HEK293T (cell line): ENCODE measurements at places on chromosomes 6 and 20.

- no peak for DNase-seq
These were observed 223.8 kb downstream of the NRN1 start for GRCh38 chr6:5782783-5783547.

- DNase-seq: no peak
These were observed 51.2 kb upstream of the RANBP9 start for GRCh38 chr6:13762611-13763441.

DNA sequence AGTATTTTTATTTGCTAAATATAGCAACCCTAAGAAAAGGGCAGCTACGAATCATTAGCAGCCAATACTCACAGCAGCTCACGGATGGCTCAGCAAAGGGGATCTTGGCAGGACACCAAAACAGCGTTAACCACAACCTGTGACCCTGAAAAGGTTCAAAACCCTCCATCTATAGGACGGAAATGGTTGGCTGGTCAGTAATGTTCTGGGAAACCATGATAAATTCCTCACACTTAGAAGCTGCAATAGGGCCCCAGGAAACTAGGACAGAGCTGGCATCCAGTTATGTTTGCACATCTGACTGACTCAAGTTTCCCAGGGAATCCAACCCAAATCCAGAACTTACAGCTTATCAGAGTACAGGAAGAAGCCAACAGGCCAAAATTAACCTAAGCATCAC, 30.9 kb upstream of the PTPRT start:
- no peak for DNase-seq

DNA sequence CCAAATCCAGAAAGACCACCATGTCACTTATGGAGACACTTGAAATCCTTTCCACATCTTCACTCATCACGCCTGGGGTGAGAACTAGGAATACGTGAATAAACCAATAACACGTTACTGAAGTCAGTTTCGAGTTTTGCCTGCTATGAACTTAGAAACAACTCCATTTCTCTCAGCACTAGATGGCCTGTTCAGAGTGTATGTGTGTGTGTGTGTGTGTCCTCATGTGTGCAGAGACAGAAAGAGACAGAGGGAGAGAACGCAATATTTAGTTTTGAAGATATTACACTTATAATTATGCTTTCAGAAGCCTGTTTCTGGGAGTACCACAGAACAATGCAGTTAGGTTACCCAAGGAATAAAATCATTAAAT, 81.2 kb upstream of the CCN6 start:
- DNase-seq: no peak

GRCh38 chr20:55684578-55684977, 320.7 kb downstream of the CBLN4 start:
- DNase-seq: no peak

DNA sequence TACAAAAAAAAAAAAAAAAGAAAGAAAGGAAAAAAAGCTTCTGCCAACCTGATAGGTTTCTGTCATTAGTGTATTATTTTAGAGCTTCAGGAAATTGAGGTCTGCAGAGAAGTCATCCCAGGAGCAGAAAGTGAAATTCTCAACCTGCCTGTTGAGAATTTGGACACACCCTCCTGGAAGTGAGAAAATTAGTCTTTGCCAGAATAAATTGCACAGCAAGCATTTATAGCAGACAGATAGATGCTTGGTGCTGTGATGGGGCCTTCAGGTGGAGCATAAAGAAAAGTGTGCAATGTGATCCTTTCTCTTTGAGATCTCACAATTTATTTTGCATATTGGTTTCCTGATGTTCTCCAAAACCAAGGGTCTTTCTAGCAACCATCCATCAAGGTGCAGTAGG, 4.7 kb downstream of the BTN2A2 start:
- DNase-seq: no peak

DNA sequence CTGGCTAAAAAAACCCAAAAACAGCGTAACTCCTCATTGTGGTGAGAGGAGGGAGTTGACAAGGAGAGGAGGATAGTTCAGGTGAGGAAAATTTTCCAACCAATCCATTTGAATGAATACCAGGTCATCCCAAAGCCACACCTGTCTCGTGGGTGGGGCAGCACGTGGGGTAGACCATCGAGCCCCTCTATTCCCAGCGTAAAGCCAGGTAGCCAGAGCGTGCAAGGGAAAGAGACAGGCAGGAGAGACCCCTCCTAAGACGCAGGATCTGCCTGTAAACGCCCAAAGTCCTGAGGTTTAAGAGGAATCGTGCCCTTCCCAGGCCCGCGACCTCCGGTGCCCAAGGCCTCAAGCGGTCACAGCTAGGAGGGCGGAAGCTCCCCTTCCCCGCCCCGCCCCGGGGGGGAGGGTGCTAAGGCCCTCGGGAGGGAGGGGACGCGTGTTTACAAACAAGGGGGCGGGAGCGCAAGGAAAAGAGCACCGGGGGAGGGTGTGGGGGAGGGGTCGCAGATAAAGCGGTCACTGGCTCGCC, 712 bp downstream of the RXRB start:
- no peak for DNase-seq

GRCh38 chr20:4136078-4136966, 121.0 kb upstream of the RNF24 start:
- DNase-seq: no peak
